Testis (tissue), 5 donors: ENCODE measurements at places on chromosomes 16 and 17. TPM values are rescaled to one million over a fixed set of nuclear protein-coding genes. Genes with fewer than 3 reads are reported as not detected.

DNA sequence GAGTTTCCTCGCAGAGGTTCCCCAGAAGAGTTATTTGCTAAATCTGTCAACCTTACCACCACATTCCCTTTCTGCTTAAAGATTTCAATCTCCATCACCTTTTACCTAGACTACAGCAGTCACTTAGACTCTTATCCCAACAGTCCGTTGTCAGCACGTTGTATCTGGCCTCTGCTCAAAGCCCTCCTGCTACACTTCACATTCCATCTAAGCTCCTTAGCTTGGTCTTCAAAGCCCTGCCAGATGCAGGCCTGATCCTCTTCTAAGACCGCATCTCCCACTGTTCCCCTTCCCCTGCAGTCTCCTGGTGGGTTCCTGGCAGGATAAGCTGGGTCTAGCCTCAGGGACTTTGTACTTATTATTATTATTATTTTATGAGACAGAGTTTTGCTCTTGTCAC is 10.3 kb upstream of the SRCAP start:
- no peak for DNase-seq

DNA sequence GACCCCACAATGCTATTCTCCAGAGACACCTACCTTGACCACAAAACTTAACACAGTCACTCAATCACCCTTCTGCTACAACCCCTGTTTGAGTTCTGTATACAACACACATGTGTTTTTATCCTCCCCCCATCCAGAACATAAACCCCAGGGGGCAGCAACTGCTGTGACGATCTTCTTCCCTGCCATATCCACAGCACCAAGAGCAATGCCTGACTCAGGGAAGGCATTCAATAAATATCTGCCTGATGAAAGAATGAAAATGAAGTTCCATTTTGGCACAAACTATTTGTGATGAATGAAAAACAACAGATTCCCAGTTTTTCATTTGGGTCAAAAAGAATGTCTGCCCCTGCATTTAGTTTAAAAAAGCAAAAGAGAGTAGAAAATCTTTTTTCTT is 27.0 kb downstream of the ASIC2 start:
- no peak for DNase-seq

DNA sequence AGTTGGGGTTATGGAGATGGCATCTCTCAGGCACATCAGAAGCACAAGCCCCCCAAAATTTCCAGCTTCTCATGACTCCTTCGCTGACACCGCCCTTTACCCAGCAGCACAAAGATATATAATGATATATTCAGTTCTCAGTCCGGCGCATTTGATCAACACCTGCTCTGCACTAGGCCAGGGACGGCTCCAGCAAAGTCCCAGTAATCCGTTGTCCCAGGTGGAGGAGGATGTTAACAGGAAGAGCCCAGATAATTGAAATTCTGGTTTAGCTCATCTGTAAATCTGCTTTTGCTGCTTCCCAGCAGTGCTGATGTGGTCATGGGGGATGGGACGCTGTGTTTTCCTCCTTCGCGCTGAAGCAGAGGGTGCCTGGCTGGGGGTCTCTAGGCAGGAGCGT is 131.5 kb downstream of the OR1D5 start:
- no peak for DNase-seq

DNA sequence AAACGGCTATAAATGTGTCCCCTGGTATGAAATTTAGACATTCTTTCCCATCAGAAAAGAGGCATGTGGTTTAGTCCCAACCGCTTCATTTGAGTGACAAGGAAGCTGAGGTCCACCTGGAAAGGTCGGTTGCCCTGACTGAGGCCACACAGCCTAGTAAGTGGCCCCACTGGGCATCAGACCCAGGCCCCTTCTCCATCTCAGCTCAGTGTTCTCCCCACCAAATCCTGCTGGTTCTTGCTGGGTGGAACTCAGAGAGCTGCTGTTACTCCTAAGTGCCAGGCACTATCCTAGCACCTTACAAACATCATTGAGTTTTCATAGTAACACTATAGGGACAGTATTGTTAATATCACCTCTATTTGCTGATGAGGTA is 153.5 kb downstream of the SOCS1 start:
- DNase-seq, result no peak

GRCh38 chr17:6046931-6047330 is 23.2 kb upstream of the WSCD1 start:
- no peak for DNase-seq

DNA sequence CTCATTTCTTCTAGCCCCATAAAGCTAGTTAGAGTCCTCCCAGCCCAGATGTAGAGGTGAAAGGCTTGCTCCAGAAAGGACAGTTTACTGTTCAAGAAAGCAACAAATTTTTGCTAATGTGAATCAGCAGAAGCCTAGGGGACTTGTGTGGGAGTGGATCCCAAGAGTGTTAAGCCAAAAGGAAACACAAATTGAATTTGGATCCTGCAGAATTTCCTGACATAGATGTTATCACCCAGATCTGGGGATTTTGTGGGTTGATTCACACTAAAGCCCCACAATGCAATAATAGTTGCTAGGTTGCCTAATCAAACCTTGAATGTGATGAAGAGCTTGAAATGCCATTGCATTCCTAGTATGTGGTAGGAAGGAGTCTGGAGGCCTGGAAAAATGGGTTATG is 135.2 kb upstream of the HS3ST3A1 start:
- DNase-seq, result no peak

- no peak for DNase-seq
These were observed 25.2 kb downstream of the KANSL1 start for GRCh38 chr17:46167826-46168569.

GRCh38 chr16:14018851-14019250 is 52.3 kb upstream of the MRTFB start:
- no peak for DNase-seq

DNA sequence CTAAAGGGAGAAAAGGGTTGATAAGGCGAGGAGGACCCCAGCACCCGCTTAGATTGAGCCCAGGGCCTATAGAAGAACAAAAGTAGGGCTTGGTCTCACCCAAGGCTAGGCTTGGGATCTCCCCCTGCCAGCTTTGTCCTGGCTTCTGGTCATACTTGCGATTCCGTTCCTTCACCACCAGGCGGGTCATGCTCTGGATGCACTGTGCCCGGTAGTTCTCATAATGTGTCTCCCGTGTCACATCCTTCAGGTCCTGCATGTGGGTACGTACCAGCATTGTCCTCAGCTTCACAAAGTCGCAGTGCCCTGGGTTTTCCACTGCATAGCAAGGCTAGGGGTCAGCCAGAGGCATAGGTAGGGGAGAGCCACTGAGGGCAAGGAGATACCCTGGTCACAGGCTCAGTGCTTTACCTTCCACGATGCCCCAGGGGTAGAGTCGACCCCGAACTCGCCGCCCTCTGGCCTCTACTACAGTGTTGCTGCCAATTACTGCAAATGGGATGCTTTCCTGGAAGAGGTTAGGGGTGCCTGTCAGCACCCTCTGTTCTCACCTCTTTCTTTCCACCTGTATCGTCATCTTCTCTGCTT is 6.5 kb upstream of the MTMR4 start:
- no peak for DNase-seq

DNA sequence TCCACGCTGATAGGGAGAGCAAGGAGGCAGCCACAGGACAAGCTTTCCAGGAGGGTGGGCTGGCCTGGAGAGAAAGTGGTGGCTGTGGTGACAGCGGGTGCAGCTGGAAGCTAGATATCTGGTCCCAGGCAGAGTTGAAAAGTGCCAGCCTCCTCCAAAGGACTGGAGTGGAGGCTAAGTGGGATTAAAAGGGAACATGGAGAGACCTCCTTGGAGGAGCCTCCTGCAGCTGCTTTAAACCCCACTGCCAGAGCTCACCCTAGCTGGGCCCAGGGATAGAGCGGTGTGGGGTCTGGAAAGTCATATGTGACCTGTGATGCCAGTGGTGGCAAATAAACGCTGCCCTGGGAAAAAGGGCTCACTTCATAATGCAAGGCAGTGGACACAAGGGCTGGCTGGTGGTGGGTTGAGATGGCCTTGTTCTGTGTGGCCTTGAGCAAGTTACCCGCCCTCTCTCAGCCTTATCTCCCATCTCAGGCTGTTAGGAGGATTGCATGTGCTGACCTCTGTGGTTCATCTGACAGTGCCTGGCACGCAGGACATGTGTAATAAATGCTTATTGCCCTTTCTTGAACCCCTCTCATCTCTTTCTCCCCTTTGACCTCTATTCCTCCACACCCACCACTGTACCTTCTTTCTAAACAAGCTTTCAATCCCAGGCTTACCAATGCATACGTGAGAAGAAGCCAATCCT is 61.0 kb upstream of the LGALS9 start:
- DNase-seq, result no peak

GRCh38 chr16:50678531-50678930 is 2.6 kb downstream of the SNX20 start:
- no peak for DNase-seq

Gene TNK1
- 3.7 TPM for total RNA-seq

Gene CMTM1
- total RNA-seq, result 47.5 TPM

Gene CCL8
- total RNA-seq, result 0.39 TPM
